Right hindlimb (tissue), 1 donor: ENCODE measurements at places on chromosomes 16 and 17.

- DNase-seq: peak; percentile 91
Observed at GRCh38 chr17:39621523-39622379, 5.0 kb upstream of the PPP1R1B start.

DNA sequence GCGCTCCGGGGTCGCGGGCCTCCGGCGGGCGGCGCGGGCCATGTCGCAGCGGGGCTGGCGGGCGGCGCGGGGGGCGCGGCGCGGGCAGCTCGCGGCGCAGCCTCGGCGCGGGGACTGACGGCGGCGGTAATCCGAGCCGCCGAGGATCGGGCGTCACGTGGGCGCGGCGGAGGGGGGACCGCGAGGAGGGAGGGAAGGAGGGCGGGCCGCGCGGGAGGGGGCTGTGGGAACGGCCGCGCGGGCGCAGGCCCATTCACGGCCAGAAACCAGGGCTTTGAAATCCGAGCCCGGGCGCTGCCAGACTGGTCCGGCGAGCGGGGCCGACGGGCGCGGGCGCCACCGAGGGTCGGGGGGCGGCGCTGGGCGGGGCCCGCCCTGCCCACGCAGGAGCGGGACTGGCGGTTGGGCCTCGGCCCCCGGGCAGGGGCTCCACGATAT lies at the start of gene MTSS2:
Gene MTSS2, minus strand, starts transcription at position 116 of the 438 bp plus-strand sequence. CDS start 262 bp downstream, outside the sequence.
- DNase-seq: peak; percentile 93

GRCh38 chr16:18953547-18953946 lies 27.3 kb upstream of the SMG1 start:
- DNase-seq: no peak

DNA sequence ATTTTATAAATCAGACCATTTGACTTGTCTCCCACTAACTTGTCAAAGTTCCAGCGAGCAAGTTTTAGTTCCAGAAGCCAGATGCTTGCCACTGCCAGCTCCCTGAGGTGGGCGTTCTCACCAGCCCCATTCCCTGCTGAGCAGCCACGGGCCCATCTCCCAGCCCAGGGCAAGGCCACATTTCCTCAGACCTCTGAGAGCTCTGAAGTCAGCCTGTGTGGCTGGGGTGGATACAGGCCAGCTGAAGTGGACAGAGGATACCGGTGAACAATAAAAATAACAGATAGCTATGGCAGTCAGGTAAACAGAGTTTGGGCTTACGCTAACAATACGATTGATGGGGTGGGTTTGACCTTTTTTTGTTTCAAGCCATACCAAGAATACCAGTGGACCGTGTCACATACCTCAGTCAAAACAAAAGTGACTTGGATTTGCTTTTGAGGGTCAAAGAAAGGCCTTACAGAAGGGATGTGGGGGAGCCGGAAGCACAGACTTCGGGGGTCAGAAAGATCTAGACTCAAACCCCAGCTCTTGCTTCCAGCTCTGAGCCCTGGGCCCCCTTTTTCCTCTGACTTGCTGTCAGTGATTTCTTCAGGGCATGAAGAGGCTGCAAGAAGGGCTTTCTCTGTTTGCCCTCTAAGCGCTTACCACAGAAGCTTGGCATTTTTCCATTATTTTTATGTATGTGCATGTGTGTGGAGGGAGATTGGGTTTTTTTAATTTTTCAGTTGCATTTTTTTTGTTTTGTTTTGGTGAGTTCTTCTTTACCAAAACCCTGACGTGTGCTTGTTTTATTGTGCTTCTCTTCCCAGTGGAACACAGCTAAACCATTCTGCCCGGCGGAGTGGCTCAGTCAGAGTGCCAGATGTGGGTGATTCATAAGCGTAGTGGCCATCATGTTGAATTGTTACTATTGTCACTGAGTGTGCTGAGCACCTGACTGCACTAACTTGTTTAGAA lies 109.9 kb downstream of the GNAO1 start:
- no peak for DNase-seq
